ENCODE measurements at places on chromosomes 2 and 18.

- no peak for DNase-seq
Measured at GRCh38 chr2:178295115-178295514, 100.8 kb downstream of the OSBPL6 start.

DNA sequence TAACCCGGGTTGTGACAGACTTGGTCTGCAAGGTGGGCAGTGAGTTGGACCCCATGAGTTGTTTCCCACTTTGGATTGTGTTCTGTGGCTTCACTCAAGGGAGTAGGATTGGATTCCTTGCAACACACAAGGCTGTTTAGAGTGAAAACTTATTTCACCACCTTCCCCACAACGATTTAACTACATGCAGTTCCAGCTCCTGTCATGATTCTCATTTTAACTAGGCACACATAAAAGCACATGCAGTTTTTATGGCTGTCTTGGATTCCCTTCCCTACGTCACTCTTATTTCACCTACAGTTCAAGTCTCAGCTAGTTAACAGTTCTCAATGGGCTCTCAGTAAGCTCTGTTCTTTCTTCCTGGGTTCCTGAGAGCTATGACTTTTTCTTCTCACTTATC, 15.9 kb downstream of the EFEMP1 start:
- no peak for DNase-seq

- no peak for DNase-seq
Measured at GRCh38 chr2:121187982-121188411, 97.0 kb downstream of the TFCP2L1 start.

GRCh38 chr2:240252191-240252871, 111.9 kb upstream of the OTOS start:
- no peak for DNase-seq

GRCh38 chr18:63578357-63578958, 8.7 kb upstream of the SERPINB13 start:
- no peak for DNase-seq

DNA sequence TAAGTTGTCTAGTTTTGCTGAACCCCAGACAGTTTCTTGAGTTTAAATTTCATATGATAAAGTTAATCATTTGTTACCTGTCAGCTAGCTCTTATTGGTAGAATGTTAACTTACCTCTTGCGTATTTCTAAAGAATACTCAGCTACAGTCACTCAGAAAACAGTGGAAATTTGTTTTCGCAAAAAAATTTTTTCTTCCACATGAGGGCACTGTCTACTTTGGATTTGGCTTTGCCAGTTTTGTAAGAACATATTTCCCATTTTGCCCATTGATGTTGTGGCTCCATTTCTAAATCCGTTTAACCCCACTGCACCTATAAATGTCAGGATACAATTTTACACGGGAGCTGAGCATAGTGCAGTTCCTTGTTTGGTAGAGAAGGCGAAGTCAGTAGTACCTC, 19.1 kb upstream of the GCFC2 start:
- DNase-seq = no peak

Measured in stimulated activated CD8-positive, alpha-beta memory T cell treated with anti-CD3 and anti-CD28 coated beads, Interleukin-2, amount 100 ng/mL, for 1 hour (primary cell).